ENCODE measurements at places on chromosomes 6 and 20.

GRCh38 chr6:137258170-137258569 is 39.0 kb upstream of the IFNGR1 start:
- no peak for DNase-seq

GRCh38 chr6:168007592-168008338 is 10.3 kb downstream of the KIF25 start:
- DNase-seq: no peak

GRCh38 chr20:39290575-39290974 is 328.4 kb downstream of the DHX35 start:
- DNase-seq: no peak

DNA sequence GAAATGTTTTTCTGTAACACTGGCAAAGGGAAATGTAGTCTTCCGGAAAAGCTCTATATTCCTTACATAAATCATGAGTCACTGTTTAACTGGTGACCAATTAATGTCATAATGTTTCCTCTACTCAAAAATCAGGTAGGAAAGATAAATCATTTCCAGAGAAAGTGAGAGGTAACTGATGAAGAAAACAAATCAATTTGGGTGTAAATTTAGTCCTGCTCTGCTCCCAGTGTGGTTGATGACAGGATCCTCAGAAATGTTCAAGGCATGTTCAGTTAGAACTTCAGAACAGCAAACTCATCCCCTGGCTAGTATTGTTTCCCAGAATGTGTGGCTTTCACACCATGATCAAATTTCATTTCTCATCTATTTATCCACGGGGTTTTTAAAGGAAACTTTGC is 38.8 kb upstream of the SPACA1 start:
- DNase-seq: no peak

DNA sequence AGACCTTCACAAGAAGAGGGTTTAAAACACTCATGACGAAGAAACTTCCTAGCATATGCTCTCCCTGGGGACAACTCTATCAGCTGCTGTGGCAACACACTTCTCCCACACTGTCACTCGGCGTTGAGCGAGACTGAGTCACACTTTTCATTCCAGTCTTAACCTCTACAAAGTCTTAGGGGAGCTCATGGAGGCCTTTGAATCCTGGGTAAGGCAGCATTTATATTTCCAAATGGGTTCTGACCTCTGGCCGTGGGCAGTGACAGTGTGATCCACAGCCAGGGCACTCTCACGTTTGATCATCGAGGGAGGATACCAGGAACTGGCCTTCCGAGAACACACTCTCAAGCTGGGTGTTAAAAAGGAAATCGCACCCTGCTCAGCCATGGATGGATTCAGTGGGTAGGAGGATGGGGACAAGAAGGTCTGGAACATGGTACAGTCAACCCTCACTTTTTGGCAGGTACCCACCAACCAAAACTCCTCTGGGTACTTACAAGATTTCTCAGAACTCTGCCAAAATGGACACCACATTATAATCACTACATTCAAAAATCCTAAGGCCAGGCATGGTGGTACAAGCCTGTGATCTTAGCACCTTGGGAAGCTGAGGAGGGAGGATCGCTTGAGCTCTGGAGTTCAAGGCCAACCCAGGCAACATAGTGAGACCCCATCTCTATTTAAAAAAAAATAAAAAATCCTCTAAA is 19.6 kb downstream of the RRBP1 start:
- DNase-seq: no peak

DNA sequence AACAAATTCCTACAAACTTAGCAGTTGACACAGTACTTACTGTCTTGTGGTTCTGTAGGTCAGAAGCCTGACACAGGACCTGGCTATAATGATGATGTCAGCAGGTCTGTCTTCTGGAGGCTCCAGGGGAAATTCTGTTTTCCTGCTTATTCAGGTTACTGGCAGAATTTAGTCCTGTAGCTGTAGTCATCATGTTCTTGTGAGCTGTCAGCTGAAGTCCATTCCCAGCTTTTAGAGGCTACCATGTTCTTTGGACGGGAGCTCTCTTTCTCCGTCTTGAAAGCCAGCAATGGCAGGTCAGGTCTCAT is 99.2 kb downstream of the HIVEP1 start:
- DNase-seq: no peak

DNA sequence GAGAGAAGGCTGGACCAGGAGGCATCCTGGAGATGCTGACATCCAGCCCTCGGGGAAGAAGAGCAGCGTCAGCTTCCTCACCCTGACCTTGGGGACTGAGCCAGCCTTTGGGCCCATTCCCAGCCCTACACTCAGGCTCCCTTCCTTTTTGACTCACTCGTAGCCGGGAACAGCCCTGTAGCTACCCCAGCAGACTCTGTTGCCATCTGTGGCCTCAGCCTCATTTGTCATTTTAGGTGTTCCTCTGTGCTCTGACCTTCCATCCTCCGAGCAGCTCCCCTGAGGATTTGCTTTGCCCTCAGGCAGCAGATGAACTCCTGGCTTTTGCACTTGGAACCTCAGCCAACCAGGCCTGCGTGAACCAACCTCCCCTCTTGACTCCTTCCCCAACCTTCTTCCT is 67.5 kb downstream of the ELOVL2 start:
- no peak for DNase-seq

DNA sequence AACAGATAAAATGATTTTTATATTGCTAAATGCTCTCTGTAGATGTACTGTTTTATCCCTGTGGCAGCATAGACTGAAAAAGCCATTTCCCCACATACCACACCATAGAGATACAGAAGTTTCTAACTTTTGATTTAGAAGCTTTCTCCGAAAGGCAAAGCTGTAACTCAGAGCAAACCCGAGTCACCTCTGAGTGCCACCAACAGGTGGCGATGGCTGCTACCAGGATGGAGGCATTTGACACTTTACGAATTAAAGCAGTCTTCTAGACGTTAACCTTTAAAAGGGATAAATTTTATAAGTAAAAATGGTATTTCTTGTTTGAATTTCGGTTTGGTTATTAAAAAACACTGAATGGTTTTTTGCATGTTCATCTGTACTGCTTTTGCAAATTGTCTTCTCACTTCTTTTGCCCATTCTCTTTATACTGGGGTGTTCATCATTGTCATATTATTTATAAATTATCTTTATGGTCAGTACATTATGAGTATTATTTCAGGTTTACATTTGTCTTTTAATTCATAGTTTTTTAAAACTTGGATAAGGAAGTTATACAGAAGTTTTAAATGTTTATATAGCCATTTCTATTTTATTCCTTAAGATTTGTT is 201.0 kb upstream of the CEP162 start:
- peak; percentile 15 for DNase-seq

DNA sequence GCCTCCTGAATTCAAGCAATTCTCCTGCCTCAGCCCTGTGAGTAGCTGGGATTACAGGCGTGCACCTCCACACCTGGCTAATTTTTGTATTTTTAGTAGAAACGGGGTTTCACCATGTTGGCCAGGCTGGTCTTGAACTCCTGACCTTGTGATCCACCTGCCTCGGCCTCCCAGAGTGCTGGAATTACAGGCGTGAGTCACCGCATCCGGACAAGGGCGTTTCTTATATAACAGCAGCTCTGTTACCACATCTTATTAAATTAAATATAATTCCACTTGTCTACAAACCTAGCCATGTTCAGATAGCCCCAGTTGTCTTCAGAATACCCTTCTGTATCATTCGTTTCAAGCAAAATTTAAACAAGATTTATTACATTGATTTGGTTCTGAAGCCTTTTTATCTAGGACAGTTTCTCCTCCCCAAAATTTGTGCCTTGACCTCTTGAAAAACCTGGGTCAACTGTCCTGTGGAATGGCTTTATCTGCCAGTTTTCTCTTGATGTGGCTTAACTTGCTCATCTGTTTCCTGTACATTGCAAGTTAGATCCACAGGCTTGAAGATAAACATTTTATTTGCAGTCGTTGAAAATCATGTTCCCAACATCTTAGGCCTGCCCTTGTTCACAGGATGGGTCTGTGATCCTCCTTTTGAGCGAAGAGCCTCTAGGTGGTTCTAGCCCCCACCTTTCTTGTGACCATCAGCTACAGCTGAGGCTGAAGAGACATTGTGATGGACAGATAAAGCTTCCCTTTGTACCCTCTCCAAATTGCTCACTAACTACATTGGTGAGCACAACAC is 132.2 kb downstream of the ARID1B start:
- no peak for DNase-seq
